ENCODE measurements at places on chromosomes 11 and 22.

- no peak for DNase-seq
Observed at GRCh38 chr11:5288108-5288905, 13.4 kb downstream of the OR51B4 start.

GRCh38 chr11:79931692-79932091, 490.9 kb upstream of the TENM4 start:
- no peak for DNase-seq

- peak; percentile 32 for DNase-seq
Observed at GRCh38 chr22:42116848-42117424, 13.7 kb downstream of the CYP2D6 start.

DNA sequence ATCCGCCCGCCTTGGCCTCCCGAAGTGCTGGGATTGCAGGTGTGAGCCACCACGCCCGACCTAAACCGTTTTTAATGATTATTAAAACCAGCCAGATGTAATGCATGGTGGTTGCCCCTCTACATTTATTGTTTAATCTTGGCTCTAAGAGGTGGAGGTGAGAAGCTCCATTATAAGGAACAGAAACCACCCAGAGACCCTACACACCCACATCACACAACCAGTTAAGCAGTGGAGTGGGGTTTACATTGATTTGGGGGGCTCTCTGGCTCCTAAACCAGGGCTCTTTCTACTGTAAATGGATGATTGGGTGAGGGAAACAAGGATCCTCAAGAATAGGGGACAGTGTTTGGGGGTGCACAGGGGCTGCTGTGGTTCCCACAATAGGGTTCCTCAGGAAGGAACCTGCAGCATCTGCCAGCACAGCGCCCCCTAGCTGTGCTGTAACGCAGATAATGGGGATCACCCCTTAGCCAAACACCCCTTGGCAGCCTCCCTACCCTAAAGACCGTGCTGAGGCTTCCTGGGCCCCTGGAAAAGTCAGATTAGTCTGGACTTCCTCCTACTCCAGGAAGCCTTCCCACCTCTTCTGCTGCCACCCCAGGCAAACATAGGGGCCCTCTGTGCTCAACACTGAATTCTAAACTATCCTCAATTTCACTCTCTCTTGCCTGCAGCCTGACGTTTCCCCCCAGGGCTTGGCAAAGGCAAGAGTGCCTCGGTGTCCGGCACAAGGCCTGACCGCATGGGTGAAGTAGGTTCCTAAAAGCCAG, 2.4 kb downstream of the MPST start:
- DNase-seq = peak; percentile 86

DNA sequence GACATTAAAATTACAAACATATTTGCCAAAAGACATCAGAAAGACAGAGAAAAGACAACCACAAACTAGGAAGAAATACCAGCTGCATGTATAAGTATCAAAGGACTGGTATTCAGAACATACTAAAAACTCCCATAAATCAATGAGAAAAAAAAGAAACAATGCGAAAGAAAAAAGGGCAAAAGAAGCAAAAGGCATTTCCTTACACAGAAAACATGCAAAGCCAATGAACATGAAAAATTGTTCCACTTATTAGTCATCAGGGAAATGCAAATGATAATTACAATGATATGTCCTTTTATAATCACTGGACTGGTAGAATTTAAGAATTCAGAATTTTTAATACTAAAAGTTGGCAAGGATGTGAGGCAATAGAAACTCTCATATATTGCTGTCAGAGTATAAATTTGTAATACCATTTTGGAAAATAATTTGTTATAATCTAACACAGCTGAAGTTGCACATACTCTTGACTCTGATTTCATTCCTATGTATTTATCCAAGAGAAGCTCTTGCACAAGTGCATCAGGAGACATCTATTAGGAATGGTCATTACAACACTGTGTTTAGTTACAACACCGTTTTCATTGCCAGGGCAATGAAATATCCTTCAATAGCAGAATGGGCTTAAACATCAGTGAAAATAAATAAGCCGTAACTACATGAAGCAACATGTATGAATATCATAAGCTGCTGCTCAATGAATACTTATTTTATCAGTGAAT, 279.7 kb downstream of the SWAP70 start:
- no peak for DNase-seq

DNA sequence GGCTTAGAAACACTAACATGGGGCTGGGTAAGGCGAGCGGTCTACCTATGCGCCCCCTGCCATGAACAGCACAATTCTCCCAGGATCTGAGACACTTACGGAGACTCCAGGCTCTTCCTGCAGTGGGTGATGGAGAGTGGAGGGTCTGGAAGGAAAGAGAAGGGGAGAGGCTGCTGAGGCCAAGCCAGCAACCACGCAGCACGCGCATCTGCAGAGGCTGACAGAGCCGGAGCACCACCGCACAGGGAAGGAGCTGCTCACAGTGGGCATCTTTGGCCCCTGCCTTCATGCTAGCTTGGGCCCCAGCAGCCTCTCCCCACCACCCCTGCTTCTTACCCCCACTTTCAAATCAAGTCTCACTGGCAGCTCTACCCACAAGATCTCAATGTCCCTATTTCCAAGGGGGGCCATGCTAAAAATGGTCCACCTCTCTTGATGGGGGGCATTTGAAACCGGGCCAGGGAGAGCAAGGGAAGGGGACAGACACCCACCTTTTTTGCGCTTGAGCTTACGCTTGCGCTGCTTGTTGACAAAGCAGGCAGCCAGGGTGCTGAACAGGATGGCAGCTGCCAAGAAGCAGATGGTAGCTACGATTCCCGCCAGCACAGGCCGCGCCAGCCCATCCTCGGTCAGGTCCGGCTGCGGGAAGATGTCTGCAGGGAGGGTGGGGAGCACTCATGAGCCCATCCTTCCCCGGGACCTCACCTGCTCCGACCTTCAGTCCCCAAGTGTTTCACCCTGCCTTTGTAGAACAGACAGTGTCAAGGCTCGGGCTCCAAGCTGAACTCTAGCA, 34.5 kb downstream of the IGSF9B start:
- no peak for DNase-seq

DNA sequence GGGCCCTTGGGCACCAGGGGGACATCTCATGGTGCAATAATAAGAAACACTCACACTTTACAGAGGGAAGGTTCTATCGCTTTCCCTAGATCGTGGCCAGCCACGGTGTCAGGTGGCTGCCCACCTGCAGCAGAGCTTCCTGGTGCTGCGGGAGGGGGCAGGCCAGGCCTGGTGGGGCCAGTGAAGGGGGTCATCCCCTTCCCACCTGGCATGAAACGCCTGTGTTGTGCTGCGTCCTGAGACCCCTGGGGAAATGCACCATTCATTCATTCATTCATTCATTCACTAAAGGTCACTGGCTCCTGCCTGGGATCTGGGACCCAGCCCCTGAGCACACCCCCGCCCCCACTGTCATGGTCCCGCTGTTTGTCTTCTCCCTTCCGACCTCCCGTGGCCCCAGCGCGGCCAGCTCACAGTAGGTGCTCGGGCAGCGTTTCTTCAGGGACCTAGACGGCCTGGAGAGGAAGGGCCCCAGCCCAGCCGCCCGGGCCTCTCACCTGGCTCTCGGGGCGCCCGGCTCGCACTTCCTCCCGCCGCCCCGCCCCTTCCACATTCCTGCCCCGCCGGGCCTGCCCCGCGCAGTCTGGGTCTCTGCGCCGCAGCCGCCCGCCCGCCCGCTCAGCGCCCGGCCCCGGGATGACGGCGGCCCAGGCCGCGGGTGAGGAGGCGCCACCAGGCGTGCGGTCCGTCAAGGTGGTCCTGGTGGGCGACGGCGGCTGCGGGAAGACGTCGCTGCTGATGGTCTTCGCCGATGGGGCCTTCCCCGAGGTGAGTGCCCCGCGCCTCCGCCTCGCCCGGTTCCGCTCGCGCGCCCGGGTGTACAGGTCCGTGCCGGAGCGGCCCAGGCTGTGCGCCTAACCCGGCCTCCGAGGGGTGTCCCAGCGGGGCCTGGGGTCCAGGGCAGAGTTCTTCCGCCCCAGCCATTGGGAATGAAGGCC, at the start of gene RHOD:
Gene RHOD, plus strand, starts transcription at position 581 of the 938 bp plus-strand sequence. Its CDS starts 56 bp downstream, at position 637.
- DNase-seq = peak; percentile 82

GRCh38 chr11:95793116-95793515, 2.8 kb downstream of the CEP57 start:
- DNase-seq = no peak

DNA sequence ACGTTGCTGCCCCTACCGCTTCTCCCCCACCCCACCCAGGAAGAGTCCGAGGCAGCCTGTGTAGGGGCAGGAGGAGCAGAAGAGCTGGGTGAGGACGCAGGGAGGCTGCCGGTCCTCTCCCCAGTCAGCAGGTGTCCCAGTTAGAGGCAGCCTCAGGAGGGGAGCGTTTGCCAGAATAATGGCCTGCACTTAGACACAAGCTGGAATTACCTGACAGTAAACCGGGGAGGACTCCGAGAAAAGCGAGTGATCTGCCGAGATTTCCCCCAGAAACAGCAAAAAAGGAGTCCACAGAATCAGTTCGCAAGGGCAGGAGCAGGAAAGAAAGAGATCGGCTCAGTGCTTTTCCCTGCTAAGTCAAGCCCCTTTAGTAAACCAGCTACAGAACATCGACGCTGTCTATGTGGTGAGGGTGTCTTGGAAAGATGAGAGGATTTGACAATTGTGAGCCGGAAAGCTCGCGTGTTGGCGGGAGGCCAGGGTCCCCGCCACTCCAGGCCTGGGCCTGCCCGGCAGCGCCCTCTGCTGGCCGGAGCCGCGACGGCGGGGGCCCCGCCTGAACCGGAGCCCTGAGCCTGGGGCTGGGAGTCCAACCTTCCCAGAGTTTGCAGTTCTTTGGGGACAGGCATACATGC, 17.7 kb upstream of the THRSP start:
- peak; percentile 86 for DNase-seq

DNA sequence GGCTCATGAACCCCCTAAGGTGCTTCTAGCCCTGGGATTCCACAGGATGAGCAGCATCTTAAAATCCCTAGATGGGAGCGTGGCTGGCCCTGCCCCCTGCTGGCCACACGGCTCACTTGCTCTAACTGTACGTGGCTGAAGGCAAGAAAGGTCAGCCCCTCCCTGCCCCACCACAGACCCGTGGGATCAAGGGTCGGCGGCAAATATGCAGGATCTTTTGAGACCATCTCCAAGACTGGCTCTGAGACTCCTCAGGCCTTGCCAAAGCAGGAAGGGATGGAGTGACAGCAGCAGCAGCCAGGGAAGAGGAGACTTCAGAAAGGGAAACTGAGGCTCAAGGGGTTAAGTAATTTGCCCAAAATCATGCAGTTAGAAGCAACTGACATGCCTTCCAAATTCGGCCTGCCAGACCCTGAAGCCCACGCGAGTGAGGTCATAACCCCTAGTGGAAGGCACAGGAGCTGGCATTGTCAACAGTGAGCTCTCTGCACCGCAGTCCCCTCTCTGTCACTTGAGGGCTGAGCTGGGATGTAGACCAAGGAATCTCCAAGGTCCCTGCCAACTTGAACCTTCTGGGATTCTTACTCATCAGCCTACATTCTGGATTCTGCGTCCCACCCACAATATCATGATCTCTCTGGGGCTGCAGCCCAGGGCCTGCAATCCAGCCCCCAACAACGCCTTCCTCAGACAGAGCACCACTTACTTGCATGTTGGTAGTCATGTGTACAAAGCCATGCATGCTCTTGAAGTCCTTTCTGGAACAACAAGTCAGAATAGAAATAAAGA, 31.4 kb downstream of the CREB3L1 start:
- DNase-seq = peak; percentile 89

DNA sequence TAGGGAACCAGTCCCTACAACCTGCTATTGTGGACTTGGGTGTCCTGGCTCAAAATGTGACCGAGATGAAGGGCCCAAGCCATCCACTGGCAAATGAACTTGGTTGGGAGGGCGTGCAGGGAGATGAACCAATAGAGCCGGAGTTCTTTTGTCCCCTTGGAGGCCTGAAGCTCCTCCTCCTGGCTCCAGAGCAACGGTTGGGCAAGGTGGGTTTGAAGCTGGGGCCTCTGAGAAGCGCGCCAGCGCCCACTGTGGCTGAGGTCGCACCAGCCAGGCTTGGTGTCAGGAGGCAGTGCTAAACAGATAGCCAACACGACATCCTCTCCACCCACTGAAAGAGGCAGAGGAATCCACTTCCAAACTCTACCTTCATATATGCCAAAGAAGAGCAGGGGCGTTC, 36.0 kb upstream of the PACSIN2 start:
- peak; percentile 49 for DNase-seq

DNA sequence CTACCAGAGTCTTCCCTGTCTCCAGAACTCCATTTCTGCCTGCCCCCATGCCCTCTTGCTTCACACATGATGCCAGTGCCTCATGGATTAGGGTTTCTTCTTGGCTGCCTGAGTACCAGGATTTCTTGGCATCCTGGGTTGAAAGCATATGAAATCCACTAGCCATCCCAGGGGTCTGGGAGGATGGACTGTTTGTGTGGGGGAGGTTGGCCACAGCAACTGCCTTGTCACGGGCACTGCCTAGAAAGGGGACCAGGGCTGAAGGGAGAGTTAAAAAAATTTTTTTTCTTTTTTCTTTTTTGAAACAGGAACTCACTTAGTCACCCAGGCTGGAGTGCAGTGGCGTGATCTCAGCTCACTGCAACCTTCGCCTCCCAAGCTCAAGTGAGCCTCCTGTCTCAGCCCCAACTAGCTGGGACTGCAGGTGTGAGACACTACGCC, 4.2 kb downstream of the USP35 start:
- no peak for DNase-seq

- DNase-seq = no peak
Observed at GRCh38 chr11:118287006-118287405, 17.5 kb upstream of the CD3E start.

- DNase-seq = peak; percentile 92
Observed at GRCh38 chr22:41445129-41446056, 1.2 kb downstream of the TOB2 start.

DNA sequence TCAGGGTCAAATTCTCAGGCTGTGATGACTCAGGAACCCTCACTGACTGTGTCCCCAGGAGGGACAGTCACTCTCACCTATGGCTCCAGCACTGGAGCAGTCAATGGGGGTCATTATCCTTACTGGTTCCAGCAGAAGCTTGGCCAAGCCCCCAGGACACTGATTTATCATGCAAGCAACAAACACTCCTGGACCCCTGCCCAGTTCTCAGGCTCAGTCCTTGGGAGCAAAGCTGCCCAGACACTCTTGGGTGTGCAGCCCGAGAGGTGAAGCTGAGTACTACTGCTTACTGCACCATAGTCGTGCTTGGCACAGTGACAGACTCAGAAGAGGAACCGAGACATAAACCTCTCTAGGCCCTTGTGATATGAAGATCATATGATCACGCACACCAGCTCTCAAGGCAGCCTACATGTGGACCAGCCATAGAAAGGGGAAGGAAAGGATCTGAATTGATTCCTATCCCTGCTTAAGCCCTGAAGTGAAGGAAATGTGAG, 58.2 kb downstream of the ZNF280B start:
- DNase-seq = no peak

- DNase-seq = no peak
Observed at GRCh38 chr11:80779905-80780605, 1339.2 kb upstream of the TENM4 start.

DNA sequence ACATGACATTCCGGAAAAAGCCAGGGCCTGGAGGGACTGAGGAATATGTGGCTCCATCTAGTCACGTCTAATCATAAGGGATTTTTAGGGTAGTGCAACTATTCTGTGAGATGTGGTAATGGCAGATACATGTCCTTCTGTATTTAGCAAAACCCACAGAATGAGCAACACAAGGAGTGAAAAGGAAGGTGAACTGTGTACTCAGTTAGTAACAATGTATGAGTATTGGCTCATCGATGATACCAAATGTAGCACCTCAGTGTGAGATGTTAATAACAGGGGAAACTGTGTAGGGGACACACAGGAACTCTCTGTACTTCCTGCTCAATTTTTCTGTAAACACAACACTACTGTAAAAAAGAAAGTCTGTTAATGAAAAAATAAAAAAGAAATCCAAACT, 42.0 kb upstream of the CARS1 start:
- no peak for DNase-seq

Data from neural progenitor cell (in vitro differentiated cells).